ENCODE measurements at places on chromosomes 5 and 9. TPM values are rescaled to one million over a fixed set of nuclear protein-coding genes. Genes with fewer than 3 reads are reported as not detected.

DNA sequence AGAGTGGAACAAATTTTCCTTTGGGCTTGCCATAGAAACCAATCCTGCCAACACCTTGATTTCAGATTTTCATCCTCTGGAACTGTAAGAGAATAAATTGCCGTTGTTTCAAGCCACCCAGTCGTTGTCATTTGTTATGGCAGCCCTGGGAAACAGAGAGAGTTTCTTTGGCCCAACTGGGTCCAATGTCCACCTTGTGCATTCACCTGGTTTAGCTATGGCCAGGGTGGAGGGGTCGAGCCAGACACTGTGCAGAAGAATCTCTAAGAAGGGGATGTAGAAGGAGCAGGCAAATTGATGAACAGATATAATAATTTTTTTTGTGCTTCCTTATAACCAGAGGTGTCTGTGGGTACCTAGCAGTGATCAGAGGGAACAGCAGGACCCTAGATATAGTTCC, 9.8 kb downstream of the KIF4B start:
- no peak for DNase-seq

- peak; percentile 69 for DNase-seq
These were observed 35.8 kb upstream of the MEGF10 start for GRCh38 chr5:127254729-127255284.

GRCh38 chr5:44842496-44843282, 33.9 kb downstream of the MRPS30 start:
- no peak for DNase-seq

DNA sequence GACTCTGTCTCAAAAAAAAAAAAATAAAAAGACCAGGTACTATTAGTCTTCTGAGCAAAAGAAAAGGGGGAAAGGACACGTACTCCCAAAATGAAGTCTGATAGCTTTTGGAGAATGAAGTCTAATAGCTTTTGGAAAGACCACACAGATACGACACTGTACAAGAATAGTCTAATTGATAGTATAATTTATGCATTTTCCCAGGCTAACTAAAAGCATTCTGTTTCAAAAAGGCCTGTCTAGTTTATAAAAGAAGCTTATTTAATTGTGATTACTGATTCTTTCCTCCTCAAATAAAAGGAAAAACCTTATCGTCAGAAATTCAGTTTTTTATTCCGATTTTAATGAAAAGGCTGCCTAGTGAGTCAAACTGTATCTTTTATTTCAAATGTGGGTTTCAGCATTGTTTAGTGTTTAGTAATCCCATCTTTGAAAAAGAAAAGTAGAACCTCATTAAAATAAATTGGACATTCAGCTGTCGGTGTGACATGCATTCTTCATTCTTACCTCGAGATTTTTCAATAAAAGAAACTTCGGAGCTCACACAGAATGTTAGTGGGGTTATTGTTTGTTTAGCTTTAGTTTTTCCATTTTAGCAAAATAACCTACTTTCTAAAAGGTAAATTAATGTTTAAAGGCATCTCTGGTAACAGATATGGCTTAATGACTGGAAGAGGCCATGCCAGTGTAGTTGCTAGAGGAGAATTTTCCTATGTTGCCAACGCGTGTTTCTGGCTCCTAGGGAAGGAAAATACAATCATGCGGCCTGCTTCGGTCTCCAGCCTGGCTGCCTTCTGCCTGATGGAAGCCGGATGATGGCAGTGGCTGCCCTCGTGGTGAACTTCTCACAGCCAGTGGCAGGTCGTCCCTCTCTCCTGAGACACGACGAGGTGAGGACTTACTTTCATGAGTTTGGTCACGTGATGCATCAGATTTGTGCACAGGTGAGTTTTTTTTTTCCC, 70.0 kb downstream of the NLN start:
- DNase-seq: peak; percentile 59

Gene GHR
- 2.3 TPM for total RNA-seq

GRCh38 chr9:125043148-125043547, 100.2 kb downstream of the SCAI start:
- DNase-seq: no peak
